ENCODE measurements at places on chromosomes 4 and X. TPM values are rescaled to one million over a fixed set of nuclear protein-coding genes. Genes with fewer than 3 reads are reported as not detected.

The PIN4 gene
- 5.2 TPM for total RNA-seq

The ARMCX4 gene
- total RNA-seq, result 6.4 TPM

The TIGD4 gene
- 0.22 TPM for total RNA-seq

The TMEM150C gene
- total RNA-seq, result 5.4 TPM

The CXCL1 gene
- total RNA-seq, result 9.4 TPM

The PGK1 gene
- 344 TPM for total RNA-seq

The FGG gene
- total RNA-seq, result 0.22 TPM

The MCF2 gene
- total RNA-seq, result 0.43 TPM

The FGFBP2 gene
- 2.4 TPM for total RNA-seq

The UGT2B17 gene
- not detected for total RNA-seq

The SSX2B gene
- not detected for total RNA-seq

The DUX4 gene
- not detected for total RNA-seq

The MGAT4D gene
- total RNA-seq, result not detected

The SLITRK2 gene
- total RNA-seq, result not detected

The GAGE12F gene
- total RNA-seq, result not detected

The RIPPLY1 gene
- 0.13 TPM for total RNA-seq

The KDR gene
- total RNA-seq, result 0.43 TPM

The SPATA4 gene
- total RNA-seq, result 0.13 TPM

The SLC38A5 gene
- 21.3 TPM for total RNA-seq

The CXXC4 gene
- not detected for total RNA-seq

The CDS1 gene
- total RNA-seq, result under 0.01 TPM
